ENCODE measurements at places on chromosomes 6 and 20.
A peak's percentile ranks its signal among the peaks of the same experiment; 100 is the strongest.

DNA sequence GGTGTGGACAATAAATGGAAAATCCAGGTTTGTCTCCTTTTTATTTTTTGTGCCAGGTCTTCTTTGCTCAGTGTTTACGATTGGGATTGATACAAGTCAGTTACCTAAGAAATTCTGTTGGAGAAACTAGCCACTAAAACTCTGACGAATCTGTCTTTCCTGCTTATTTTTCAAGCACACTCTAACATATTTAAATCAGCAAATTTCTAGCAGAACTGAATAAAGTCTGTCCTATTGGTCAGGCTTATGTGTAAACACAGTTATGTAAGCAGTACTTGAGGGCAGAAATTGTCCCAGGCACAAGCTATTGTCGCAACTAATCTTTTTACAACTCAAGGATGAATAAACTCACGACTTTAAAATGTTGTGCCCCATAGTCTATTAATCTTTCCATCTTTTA is 12.1 kb upstream of the EXOC2 start:
- DNase-seq: no peak

- DNase-seq: no peak
Measured at GRCh38 chr20:25318471-25319240, 70.8 kb downstream of the PYGB start.

- DNase-seq: no peak
Measured at GRCh38 chr6:99426451-99426757, 1.3 kb upstream of the PNISR start.

DNA sequence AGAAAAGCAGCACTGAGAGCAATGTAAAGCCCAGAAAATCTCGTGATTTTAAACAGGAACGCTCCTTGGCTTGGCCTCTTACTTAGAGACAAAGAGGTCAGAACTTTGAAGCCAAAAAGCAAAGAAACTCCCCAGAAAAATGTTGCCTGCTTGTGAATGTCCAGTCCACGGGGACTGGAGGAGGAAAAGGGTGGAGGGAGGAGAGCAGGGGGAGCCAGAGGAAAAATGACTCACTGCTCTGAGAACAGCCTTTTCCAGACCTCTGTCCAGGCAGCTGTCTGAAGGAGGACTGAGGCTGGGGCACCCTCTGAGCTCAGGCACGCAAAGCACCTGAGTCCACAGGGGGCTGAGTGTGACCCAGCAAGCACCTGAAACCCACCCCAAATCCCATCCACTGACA is 64.7 kb downstream of the TRAM2 start:
- DNase-seq: no peak

- no peak for DNase-seq
Measured at GRCh38 chr6:29510202-29510601, 22.4 kb upstream of the MAS1L start.

DNA sequence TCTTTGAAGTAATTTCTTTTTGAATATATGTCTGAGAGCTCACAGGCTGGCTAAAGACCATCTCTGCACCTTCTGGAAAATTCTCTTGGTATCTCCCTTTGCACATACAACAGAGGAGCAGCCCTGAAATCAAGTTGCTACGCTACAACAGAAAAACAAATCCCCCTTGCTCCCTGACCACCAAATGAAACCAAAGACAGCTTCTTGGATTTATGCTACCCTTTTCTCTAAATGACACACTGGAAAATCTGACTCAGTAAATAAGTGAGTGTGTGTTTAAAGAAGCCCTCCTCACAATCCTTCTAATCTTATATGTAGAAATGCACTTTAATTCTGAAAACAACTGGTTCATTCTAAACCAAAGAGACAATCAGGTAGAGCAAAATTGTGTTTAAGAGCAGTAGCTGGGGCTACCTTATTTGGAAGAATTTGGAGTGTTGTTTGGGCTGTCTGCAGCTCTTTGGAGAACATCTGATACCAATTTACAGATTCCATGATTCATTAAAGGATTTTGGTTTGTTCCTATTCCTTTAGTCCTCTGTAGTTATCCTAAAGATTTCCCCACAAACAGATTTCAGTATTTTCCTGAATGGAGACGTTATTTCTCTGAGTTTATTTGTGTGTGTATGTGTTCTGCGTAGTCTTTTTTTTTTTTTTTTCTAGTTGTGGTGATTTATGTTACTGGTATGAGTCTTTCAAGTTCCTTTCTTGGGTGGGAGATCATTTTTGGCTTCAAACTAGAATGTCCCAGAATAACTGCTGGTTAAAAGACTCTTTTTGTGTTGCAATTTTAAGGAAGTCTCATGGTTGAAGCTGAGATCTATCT is 36.4 kb upstream of the UTRN start:
- peak; percentile 90 for DNase-seq

DNA sequence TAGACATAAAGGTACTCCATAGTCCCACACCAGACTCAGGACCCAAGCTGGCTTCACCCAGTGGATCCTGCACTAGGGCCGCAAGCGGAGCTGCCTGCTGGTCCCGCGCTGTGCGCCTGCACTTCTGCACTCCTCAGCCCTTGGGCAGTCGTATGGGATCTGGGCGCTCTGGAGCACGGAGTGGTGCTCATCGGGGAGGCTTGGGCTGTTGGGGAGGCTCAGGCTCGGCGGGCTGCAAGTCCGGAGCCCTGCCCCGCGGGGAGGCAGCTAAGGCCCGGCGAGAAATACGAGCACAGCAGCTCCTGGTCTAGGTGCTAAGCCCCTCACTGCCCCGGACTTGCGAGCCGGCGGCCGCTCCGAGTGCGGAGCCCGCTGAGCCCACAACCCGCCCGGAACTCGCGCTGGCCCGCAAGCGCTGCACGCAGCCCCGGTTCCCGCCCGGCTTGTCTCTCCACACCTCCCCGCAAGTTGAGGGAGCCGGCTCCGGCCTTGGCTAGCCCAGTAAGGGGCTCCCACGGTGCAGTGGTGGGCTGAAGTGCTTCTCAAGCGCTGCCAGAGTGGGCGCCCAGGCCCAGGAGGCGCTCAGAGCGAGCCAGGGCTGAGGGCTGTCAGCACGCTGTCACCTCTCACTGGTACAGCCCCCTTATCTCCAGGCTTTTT is 33.4 kb upstream of the GCNT2 start:
- DNase-seq: no peak

- DNase-seq: no peak
Measured at GRCh38 chr6:106369739-106370138, 9.2 kb downstream of the CRYBG1 start.

DNA sequence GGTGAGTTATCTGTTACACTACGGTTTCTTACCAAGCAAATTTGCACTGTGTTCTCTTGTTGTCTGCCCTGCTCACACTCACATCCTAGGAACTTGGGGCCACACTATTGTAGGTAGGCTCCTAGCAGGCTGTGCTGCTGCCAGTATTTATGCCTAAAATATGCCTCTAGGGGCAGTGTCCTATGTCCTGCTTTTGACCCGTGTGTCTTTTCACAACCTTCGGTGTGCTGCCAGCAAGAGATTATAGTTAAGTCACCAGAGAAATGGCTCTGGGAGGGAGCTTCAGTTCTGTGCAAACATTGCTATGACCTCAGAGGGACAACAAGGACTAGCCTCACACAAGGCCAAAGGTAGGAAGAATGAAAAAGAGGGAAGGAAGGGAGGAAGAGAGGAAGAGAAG is 8.9 kb upstream of the TAAR5 start:
- DNase-seq: no peak

DNA sequence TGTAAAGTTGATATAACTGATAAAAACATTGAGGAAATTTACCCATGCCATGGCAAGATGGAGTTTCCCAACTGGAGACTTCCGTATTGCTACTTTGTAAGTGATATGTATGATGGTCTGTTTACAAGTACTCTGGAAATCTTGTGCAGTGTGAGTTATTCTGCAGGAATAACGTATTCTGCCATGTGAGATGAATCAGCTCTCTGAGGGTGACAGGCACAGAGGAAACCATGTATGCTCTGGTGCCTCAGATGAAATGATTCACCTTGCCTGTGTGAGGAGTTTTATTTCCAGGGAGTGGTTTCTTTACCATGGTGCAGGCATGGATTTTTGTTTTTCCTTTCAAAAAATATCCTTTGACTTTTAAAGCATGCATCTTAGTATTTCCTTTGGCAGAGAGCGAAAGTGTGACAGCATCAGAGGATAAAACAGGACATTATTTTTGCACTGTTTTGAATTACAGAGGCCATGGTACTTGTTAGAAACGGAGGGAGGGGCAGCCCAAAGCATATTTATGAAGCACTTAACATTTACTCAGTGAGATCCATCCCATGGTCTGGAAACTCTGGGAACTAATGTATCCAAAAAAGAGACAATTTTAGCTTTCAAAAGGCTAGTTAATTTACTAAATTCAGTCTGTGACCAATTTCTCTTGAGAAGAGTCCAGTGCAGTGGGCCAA is 36.0 kb upstream of the MTRF1L start:
- no peak for DNase-seq

- no peak for DNase-seq
Measured at GRCh38 chr6:124721331-124721730, 240.9 kb upstream of the RNF217 start.

GRCh38 chr6:120938164-120938875 is 396.0 kb downstream of the TBC1D32 start:
- no peak for DNase-seq

GRCh38 chr20:5402903-5403531 is 86.3 kb upstream of the PROKR2 start:
- DNase-seq: peak; percentile 39

- DNase-seq: peak; percentile 33
Measured at GRCh38 chr6:4801491-4802110, 25.4 kb downstream of the CDYL start.

- no peak for DNase-seq
Measured at GRCh38 chr20:51803148-51803854, 980 bp upstream of the SALL4 start.

DNA sequence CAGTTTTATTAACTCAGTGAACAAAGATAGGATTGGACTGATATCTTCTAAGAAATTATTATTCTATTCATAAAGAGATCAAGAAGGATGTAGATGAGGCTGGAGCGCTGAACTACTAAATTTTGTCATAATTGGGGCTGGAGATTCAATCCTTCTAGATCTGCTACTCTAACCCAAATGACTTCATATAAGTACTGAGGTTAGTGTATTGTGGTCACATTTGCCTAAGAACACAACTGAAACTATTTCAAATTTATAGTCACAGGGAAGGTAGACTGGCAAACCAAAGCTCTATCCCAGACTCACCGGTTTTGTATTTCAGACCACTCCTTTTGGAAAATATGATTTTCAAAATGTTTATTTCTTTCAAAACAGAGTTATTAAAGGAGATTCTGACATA is 96.7 kb downstream of the BMP5 start:
- peak; percentile 50 for DNase-seq

- DNase-seq: no peak
Measured at GRCh38 chr6:31305703-31306219, 33.9 kb upstream of the HLA-C start.

GRCh38 chr6:20467437-20467836 is 65.8 kb downstream of the E2F3 start:
- peak; percentile 43 for DNase-seq

DNA sequence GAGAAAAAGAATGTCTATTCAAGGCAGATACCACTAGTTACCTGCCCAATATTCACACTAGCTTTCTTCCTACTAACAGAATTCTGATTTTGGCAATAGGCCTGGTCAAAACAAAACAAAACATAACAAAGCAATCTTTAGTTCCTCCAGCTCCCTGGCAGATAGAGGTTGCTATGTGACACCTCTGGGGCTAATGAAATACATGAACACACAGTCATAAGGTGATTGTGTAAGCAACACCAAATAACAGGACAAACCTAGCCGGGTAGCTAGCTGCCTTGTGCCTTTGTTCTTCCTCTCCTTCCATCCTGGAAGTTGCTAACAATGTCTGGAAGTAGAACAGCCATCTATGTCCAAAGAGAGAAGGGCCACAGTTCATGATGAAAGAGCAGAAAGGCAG is 6.0 kb upstream of the HMGN3 start:
- DNase-seq: no peak

GRCh38 chr20:48949304-48950170 is 28.0 kb downstream of the ARFGEF2 start:
- no peak for DNase-seq

DNA sequence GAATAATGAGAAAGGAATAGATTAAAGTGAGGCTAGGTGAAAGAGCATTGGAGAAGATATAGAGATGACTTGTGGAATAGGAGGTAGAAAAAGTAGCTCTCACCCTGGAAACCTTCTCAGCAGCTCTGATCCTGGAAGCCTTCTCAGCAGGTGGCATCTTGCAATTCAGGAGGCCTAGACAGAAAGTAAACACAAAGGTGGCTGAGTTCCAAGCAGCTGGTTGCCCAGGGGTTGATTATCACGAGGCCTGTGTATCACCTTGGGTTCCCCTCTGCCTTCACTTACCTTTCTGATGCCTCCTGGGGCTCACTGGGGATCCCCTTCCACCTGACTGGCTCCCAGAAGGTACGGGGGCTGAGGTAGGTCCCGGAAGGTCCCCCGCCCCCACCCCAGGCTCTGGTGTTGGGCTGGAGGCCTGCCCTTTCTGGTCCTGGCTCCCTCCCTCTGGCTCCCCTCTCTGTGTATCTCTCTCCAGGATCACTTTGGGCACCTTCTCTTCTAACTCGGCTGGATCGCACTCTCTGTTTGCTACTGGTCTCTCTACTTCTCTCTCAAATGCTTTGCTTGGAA is 9.7 kb downstream of the MDC1 start:
- no peak for DNase-seq

DNA sequence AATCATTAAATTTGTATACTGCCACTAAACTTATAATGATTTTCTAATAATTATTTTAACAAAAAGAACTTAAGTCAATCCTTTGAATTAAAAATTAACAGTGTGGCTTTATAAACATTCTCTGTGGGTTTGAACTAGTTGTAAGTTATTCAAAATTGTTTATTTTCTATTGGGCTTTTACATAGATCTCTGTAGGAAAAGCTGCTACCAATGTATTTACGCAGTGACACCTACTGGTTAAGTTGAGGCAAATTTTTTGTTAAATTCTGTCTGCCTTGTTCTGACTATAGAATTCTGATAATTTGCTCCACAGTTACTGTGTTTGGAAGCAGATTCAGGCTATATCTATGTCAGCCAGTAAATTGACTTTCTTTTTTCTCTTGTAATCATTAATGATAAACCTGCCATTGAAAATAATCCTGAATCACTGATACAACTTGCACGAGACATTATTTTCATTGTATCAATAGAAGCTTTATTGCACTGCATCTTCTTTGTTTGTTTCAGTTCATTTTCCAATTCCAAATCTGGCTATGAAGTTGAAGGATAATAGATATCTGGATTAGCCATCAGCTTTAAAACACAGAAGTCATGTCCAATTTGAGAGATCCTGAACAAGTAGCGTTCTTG is 66.0 kb upstream of the UTRN start:
- peak; percentile 62 for DNase-seq

GRCh38 chr6:66948106-66948505 is 1241.1 kb upstream of the EYS start:
- no peak for DNase-seq

GRCh38 chr6:149729824-149730223 is 11.9 kb upstream of the LATS1 start:
- no peak for DNase-seq

GRCh38 chr20:53678315-53678989 is 84.8 kb upstream of the ZNF217 start:
- no peak for DNase-seq

- DNase-seq: peak; percentile 19
Measured at GRCh38 chr6:161922631-161923119, 648.8 kb upstream of the AGPAT4 start.
